Kidney epithelial cell (primary cell): ENCODE measurements at places on chromosomes 1 and 21. TPM values are rescaled to one million over a fixed set of nuclear protein-coding genes. Genes with fewer than 3 reads are reported as not detected.

NPPB gene
- total RNA-seq: 2.5 and 5.4 TPM in 2 replicates

CTSS gene
- 9.0 and 12.2 TPM in 2 replicates for total RNA-seq

GRCh38 chr1:25106352-25106751 is 126.0 kb downstream of the SYF2 start:
- DNase-seq: no peak

- no peak for DNase-seq
Measured at GRCh38 chr1:145706086-145706664, 993 bp downstream of the PDZK1 start.

DNA sequence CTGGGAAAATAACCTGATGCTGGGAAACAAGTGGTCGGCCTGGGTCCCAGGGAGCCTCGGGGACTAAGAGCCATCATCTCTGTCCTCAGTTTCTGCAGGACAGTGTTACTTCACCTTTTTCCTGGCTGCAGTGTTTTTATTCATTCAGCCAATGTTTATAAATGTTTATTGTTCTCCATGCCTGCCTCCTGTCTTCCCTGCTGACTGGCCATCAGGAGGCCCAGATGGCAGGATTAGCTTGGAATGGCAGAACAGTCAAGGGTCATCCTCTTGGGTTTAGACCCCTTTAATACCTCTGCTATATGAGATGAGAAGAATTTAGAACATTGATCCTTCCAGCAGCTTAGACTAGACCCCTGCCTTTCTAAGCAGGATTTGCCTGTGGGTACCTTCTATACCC is 13.3 kb downstream of the MAPKAPK2 start:
- no peak for DNase-seq

GRCh38 chr1:210200124-210200736 is 32.4 kb upstream of the SERTAD4 start:
- DNase-seq: no peak

CADM3 gene
- 0.04 TPM in 1 of 2 replicates, not detected in the other for total RNA-seq

DNA sequence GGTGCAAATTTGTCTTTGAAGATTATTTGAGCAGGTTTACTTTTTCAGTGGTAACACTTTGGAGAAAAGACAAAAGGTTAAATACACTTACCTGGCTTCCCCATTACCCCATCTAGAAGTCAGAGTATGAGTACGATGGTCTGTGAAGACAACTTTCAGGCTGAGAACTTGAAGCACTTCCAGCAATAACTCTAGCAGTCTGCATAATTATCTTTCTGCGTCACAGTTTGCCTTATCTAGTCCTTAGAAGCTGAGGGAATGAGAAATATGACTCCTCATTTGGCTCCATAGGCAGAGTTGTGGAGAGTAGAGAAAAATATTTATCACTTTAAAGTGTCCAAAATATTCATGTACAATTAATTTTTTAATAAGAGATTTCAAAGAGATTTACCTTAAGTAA is 323.4 kb upstream of the CAMK1G start:
- DNase-seq: no peak

RBM11 gene
- total RNA-seq: 4.6 and 6.1 TPM in 2 replicates

ZNF695 gene
- 2.2 and 2.9 TPM in 2 replicates for total RNA-seq

- DNase-seq: no peak
Measured at GRCh38 chr21:16455978-16456377, 726.2 kb downstream of the USP25 start.

GRCh38 chr21:35048183-35048601 is 910 bp downstream of the RUNX1 start:
- no peak for DNase-seq

DNA sequence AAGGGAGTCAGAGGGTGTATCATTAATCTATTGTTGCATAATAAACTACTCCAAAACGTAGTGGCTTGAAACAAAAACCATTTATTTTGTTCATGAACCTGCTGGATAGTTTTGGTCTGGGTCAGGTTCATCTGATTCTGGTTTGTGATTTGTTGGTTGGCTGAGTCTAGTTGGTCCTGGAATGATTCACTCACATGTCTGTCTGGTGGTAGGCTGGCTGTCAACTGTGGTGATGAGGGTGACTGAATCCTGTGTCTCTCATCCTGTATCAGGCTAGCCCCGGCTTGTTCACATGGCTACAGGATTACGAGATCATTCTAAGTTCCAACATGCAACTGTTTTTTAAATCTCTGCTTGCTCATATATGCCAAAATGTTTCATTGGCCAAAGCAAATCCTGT is 22.5 kb upstream of the SIKE1 start:
- DNase-seq: peak; percentile 56

DNA sequence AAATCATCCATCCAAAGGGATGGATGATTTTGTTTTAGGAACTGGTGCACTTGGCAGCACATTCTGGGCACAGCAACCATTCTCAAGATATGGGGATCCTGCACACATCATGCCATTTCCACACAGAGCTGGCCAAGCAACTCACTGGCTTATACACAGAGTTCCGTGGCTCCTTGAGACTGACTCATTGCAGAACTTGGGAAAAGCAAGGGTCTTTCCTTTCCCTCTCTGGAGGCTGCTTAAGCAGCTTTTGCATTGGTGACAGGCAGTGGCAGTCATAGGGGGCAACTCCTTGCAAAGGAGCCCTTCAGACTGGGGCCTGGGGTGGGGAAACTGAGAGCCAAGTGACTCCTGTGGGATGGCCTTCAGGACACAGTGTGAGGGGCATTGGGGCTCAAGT is 1.9 kb upstream of the MAD2L2 start:
- DNase-seq: no peak

PITHD1 gene
- 33.6 and 37.6 TPM in 2 replicates for total RNA-seq
